Stomach (tissue), 19 donors: ENCODE measurements at places on chromosomes 13 and 19. TPM values are rescaled to one million over a fixed set of nuclear protein-coding genes. Genes with fewer than 3 reads are reported as not detected.

DNA sequence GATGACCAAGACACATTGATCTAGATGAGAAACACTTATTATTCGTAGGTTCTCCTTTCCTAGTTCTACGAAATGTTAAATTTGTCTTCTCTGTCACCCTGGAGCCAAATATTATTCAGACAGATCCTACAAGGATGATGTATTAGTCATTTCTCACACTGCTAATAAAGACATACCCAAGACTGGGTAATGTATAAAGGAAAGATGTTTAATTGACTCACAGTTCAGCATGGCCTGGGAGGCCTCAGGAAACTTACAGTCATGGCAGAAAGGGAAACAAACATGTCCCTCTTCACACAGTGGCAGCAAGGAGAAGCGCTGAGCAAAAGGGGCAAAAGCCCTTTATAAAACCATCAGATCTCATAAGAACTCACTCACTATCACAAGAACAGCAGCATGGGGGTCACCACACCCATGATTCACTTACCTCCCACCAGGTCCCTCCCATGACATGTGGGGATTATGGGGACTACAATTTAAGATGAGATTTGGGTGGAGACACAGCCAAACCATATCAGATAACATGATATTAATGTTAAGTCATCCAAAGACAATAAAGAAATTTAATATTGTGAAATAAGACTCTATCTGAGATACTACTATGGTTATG lies 1248.8 kb upstream of the SLC10A2 start:
- DNase-seq: no peak

- no peak for DNase-seq
These were observed 13.6 kb downstream of the TPT1 start for GRCh38 chr13:45327253-45327955.

- no peak for DNase-seq
These were observed 107.1 kb downstream of the DACH1 start for GRCh38 chr13:71759651-71760511.

DNA sequence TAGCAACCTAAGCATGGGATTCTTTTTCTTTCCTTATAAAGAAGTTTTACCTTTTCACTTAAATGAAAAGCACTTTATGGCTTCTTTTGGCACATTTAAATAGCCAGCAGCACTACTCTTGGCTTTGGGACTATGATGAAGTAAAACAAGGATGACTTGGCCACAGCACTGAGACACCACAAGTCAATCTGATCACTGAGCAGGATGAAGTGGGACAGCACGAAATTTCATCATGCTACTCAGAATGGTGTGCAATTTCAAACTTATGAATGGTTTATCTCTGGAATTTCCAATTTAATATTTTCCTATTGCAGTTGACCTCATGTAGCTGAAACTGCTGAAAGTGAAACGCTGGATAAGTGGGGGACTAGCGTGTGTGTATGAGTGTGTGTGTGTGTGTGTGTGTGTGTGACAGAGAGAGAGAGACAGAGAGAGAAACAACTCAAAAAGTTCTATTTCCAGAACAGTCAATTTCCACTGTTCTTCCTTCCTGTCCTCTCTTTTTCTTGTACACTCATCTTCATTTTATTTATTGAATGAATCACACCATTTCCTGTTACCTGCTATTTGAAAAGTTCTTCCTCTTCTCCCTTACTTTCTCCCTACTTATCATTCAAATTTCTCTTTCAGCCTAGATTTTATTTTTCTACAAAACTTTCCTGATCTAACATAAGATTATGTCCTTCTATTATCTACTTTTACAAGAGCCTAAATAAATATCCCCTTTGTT lies 414.2 kb upstream of the MIR17HG start:
- no peak for DNase-seq

DNA sequence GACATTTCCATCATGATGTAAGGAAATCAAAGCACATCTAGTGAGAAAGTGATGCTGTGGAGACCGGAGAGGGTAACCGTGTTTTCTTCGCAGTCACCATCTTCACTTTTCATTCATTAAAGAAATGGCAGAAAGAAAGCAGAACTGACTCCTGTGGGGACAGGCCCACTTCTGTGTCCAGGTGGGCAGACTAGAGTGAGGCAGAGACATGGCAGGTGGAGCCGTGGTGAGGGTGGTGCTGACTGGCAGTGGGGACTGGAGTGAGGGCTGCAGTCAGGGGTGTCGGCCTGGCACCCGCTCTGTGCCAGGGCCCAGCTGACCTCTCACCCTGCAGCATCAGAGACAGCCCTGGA lies 71.4 kb upstream of the MCF2L start:
- no peak for DNase-seq

The MBD3L3 gene
- not detected for total RNA-seq

The ZNF132 gene
- 3.0 TPM for total RNA-seq

The KCNJ14 gene
- total RNA-seq: not detected
